ENCODE measurements at places on chromosomes 7 and 10. TPM values are rescaled to one million over a fixed set of nuclear protein-coding genes. Genes with fewer than 3 reads are reported as not detected.

- DNase-seq: no peak
Observed at GRCh38 chr7:151378011-151378410, 31.8 kb downstream of the WDR86 start.

GRCh38 chr10:20489961-20490360, 407.1 kb downstream of the NEBL start:
- no peak for DNase-seq

- DNase-seq: peak; percentile 80
Observed at GRCh38 chr10:102241032-102241443, 274 bp downstream of the PITX3 start.

The TAS2R41 gene
- total RNA-seq: 0.10 TPM

GRCh38 chr7:81277691-81278090, 358.8 kb upstream of the SEMA3C start:
- no peak for DNase-seq

DNA sequence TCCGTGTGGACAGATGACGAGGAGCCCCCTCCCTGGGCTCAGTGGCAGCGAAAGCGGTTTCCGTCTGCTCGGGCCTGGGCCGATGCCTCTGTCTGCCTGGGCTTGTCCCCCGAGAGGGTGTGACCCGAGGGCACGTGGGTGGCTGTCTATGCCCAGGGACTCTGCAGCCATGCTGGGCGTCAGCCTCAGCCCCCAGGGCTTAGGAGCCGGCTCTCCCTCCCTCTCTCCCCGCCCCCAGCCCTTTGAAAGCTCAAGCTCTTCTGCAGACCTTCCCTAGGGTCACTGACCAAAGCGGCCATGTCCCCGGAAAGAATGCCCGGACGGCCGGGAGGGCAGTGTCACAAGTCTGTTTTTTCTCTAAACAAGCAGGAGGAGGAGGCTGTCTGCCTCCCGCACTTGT, 7.1 kb downstream of the MICALL2 start:
- DNase-seq: no peak

GRCh38 chr10:119344381-119344780, 137.0 kb downstream of the GRK5 start:
- no peak for DNase-seq

DNA sequence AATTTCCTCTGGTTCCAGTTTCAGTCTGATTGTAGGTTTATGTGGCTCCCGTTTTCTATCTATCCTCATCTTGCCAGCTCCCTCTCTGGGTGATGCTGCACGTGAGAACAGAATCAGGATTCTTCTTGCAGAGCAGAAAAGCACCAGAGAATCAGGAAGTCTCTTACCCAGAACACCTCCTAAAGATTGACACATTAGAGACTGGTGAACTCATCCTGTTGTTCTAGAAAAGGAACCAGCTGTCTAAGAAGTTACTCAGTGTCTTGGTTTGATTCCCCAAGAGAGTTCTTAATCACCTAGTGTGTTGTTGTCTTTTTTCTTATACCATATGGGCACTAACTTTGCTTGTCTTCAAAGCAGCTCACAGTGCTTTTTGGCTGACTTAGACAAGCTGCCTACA, 152.4 kb downstream of the DGKI start:
- DNase-seq: no peak

DNA sequence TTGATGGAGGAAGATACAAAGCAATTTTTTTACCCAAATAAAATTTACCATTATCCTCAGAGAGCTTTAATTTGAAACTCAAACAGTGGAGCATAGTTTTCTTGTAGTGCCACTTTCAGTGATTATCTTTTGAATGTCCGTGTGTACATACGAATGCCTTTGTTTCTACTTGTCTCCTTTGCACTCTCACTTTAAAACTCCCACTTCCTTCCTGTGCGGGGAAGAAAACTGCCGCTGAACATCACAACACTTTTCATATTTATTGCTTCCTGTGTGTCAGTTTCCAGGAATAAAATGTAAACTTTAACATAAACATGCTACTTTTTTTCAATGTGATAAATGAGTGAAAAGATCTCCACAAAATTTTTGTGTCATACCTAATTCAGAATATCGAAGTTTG, 102.4 kb downstream of the SEMA3A start:
- no peak for DNase-seq

Measured in H7 (cell line).